Right hindlimb (tissue), 1 donor: ENCODE measurements at places on chromosomes 12 and 14.

DNA sequence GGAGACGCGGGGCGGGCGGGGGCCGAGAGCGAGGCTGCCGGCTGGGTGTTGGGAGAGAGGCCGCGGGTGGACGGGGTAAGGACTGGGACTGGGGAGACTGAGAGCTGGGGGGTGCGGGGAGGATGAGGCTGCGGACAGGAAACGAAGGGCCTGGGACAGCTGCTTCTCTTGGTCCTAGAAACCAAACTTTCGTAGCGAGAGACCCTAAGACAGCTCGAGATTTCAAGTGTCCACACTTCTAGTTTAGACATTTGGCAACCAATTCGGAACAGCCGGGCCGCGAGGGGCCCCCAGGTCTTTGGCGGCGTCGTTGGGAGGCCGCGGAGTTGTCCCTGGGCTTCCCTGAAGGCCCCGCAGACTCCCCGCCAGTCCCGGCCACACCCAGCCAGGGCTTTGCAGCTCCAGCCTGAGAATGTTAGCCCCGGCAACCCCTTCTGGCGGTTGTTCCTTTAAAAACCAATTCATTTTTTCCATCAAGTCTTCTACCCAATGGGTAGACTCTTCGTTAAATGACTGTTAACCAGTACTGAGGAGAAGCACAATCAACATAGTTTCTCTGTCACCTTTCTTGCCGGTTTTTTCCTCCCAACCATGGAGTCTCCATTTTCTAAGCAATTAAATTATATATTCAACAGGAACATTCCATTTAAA lies 11.5 kb downstream of the NKX2-1 start:
- no peak for DNase-seq

DNA sequence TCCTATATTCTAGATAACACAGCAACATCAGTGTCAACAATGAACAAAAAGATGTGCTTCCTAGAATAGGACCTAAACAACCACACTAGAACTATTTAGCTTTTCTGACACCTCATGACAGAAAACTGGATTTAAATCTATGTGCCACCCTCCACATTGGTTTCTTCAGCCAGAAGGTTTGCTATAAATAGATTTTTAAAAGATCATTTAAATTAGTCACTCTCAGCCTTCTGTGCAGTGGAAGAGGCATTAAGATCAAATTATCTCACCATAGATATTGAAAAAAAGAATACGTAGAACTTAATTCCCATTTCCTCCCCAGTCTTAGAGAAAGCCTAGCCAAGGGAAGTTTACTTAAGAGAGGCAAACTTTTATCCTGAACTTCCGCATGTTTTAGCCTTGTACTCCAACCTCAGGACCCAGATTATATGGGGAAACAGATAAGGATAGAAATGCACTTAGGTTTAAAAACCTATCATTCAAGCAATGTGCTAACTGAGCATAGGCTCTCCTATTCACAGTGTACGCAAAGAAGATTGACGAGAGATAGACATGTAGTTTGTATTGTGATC lies 59.6 kb downstream of the NELL2 start:
- no peak for DNase-seq

- no peak for DNase-seq
Measured at GRCh38 chr12:119145367-119145766, 33.4 kb upstream of the HSPB8 start.

DNA sequence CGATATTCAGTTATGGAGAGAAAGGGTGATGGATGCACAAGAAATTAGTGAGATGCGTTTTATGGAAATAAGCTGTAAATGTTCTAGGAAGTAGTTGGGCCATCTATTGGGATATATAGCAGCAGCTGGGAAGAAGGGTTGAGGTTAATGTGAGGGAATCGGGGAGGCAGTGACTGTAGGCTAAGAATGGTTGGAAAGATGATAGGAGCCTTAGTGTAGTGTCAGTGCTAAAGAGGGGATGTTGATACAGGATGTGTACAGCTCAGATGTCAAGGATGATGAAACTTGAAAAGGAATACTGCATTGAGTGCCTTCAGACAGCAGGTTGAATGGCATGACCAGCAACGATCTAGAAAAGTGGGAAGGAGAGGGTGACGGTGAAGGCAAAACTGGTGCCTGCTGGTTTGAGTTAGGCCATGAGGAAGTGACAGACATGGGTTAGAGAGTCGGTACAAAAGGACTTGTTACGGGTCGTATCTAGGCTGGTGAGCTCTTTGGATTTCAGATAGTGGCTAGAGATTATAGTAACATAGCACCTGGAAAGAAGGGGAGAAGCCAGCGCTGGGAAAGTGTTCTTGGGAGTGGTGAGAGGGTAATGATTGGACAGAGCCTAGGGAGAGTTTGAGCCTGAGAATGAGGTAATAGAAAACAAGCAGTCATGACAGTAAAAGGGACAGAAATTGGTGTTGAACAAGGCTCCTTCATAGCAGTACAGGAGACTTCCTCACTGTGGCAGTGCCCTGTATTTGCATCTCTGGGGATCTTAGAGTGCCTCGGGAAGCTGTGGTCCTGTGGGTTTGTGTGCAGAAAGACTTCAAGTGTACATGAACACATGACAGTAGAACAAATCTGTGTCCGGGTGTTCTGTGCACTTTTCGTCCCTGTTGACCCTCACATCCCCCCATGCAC lies 9.6 kb downstream of the MARS1 start:
- DNase-seq, result no peak

DNA sequence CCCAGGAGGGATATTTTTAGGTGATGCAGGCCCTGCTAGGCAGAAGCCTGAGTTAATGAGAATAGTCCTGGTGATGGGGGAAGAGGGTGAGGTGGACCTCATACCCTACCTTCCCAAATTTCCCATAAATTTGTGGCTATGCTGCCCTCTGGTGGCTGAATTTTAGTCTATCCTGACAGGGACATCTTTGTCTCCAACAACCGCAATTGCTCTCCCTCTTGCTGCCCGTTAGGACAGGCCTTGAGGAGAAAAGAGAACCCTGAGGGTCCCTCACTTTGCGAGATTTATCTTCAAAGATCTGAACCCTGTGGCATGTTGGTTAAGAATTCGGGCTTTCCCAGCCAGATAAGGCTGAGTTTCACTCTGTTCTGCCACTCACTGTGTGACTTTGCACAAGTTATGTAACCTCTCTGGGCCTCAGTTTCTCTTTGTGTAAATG lies 9.8 kb upstream of the ZNF385A start:
- DNase-seq, result no peak

DNA sequence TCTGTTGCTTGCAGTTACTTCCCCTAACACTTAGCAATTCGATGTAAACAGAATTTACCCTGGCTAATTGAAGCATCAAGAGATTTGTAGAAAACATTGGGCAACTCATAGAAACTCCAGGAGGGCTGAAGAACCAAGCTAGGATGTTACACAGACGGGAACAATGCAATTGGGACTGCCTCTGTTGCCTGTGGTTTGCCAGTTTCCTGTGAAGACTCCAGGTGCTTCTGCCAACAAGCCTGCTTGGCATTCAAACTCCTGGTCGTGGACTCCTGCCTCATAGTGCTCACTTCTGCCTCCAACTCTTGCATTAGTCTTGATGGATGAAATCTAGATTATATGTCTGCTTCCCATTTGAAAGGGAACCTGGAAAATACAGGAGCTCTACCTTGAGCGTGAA lies 246.0 kb downstream of the BMP4 start:
- no peak for DNase-seq

DNA sequence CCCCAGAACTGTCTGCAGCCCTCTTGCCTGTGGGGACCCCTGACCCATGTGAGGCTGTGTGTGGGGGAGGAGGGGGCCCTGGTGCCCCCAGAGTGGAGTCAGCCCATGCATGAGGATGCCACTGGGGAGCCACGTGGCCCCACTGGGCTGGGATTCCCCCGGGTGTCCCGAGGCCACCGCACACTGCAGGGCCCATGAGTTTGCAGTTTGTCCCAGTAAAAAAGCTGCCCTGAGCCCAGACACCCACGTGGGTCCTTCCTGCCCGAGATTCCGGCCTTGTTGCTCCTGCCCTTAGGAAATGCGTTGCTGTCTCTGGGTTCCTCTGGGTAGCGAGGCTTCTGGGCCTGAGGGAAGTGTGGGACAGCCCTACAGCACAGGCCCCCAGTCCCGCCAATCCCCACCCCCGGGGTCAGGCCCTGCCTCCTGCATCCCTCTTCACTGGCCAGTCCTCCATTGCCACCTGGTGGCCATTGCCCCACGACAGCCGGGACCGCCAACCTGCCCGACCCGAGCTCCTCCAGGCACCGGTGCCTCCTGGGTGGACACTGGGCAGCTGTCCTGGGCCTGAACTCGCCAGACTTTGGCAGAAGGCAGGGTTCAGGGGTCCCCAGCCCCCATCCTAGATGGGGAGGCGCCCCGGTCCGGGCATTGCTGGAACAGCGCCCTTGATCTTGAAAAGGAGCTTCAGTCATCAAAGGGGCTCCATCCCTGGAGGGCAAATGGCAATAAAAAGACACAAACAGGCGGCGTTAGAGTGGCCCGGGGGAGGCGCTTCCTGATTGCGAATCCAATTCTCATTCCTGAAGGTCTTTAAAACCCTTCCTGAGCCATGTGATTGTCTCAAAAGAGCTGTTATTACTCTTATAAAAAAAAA lies 15.6 kb upstream of the C14orf180 start:
- peak; percentile 85 for DNase-seq

GRCh38 chr14:34981743-34982420 lies 910 bp upstream of the SRP54 start:
- peak; percentile 52 for DNase-seq

- no peak for DNase-seq
Measured at GRCh38 chr12:52513736-52514135, 6.5 kb downstream of the KRT5 start.

- DNase-seq, result no peak
Measured at GRCh38 chr12:50918584-50919316, 33.6 kb upstream of the HIGD1C start.

- no peak for DNase-seq
Measured at GRCh38 chr14:89748004-89748403, 206.5 kb downstream of the EFCAB11 start.

DNA sequence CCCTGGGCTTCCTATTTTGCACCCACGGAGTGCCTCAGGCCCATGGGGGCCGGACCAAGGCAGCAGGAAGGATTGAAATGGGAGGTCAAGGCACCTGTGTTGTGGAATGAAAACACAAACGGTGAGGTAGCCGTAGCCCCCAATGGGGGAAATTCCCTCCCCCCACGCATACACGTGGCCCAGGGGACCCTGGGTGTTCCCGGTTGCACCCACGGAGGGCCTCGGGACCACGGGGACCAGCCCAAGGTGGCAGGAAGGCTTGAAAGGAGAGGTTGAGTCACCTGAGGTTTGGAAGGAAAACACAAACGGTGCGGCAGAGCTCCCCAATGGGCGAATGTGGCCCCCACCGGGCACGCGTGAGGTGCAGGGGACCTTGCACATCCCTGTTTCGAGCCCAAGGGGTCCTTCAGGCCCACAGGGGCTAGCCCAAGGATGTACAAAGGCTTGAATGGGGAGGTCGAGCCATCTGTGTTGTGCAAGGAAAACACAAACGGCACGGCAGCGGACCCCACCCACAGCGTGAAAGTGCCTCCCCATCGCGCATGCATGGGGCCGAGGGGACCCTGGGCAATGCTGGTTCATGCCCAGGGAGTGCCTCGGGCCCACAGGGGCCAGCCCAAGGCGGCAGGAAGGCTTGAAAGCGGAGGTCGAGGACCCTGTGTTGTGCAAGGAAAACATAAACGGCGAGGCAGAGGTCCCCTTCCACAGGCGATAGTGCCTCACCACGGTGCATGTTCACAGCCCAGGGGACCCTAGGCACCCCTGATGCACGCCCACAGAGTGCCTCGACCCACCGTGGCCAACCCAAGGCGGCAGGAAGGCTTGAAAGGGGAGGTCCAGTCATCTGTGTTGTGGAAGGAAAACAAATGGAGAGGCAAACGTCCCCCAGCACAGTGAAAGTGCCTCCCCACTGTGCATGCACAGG lies 376.7 kb downstream of the ALG10 start:
- DNase-seq, result peak; percentile 11

- no peak for DNase-seq
Measured at GRCh38 chr14:51610771-51611170, 40.9 kb upstream of the FRMD6 start.

GRCh38 chr12:89357297-89357730 lies 5.0 kb upstream of the DUSP6 start:
- no peak for DNase-seq

DNA sequence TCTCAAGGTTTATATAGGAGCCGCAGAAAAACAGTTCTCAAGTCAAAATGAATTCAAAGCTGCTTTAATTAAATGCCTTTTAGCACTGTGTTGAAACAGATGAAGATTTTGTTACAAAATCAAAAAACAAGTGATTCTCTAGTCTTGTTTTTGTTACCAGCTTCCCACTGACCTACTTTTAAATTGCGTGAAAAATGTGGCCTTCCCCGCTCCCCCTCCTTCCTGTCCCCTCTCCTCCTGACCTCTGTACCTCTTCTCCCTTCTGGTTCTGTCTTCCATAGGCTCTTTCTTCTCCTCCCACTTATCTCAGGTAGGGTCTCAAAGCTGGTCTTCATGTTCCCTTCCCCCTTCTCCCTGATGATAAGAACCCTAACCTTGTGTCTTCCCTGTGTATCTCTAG lies 90.0 kb upstream of the MDM1 start:
- DNase-seq, result no peak

- no peak for DNase-seq
Measured at GRCh38 chr12:69389831-69390230, 30.3 kb downstream of the YEATS4 start.

DNA sequence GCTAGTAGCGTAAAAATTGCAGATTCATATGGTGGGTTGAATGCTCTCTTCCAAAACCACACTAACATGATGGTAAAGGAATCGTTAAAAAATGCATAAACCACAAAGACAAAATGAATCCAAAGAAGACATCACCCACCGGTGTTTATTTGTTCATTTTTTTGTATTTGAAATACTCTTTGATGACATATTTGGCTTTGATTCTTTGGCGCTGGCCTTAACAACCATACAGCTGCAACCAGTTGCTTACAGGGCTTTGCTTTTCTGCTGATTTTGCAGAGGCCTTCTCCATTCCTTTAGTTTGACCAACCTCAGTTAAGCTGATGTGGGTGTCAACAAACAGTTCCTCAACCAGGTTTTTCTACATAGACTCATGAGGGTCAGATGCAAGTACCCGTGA lies 103.5 kb downstream of the CACNA1C start:
- DNase-seq, result no peak
